ENCODE measurements at places on chromosomes 13 and 19.
A peak's percentile ranks its signal among the peaks of the same experiment; 100 is the strongest.

DNA sequence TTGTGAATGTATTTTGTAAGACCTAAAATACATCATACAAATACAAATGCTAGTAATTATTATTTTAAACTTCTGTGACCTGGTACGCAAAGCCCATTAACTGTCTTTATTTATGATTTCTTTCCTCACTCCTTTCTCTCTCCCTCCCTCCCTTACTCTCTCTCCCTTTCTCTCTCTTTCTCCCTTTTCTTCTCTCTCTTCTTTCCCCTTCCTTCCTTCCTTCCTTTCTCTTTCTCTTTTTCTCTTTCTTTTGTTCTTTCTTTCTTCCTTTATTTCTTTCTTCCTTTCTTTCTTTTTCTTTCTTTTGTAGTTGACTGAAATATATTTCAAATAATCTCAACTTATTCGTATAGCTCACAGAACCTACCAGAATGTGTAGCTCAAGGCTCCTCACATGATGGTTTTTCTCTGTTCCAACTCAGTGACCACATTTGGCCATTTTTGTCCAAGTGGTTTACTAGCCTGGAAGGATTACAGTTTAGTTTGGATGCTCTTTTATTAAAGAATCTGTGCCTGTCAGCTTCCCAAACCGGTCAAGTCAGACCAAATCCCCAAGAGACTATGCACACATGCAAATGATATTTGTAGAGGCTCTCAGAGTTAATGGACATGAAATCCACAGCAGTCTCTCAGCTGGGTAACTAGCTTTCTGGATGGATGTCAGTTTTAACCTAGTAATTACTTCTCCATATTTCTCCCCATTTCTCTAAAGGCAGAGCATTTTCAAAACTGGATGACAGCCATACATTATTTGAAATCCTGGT lies 71.7 kb downstream of the POSTN start:
- DNase-seq = no peak

- peak; percentile 40 for DNase-seq
Observed at GRCh38 chr19:32676186-32676894, 692 bp downstream of the RGS9BP start.

DNA sequence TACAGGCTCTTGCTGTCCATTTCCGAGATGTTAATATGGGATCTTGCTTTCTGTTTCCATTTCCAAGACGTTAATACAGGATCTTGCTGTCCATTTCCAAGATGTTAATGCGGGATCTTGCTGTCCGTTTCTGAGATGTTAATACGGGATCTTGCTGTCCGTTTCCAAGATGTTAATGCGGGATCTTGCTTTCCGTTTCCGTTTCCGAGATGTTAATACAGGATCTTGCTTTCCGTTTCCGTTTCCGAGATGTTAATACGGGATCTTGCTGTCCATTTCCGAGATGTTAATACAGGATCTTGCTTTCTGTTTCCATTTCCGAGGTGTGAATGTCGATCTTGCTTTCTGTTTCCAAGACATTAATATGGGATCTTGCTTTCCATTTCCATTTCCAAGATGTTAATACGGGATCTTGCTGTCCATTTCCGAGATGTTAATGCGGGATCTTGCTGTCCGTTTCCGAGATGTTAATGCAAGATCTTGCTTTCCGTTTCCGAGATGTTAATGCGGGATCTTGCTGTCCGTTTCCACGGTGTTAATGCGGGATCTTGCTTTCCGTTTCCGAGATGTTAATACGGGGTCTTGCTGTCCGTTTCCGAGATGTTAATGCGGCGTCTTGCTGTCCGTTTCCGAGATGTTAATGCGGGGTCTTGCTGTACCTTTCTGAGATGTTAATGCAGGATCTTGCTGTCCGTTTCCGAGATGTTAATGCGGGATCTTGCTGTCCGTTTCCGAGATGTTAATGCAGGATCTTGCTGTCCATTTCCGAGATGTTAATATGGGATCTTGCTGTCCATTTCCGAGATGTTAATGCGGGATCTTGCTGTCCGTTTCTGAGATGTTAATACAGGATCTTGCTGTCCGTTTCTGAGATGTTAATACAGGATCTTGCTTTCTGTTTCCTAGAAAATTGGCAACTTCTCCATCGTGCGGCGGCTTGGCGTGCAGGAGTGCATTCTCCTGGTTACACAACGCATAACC lies 38.3 kb downstream of the PEX11G start:
- DNase-seq = no peak

GRCh38 chr19:5032101-5032967 lies 63.4 kb downstream of the KDM4B start:
- DNase-seq = no peak
